Activated CD4-positive, alpha-beta memory T cell treated with anti-CD3 and anti-CD28 coated beads for 36 hours (primary cell): ENCODE measurements at places on chromosomes 1 and 21. TPM values are rescaled to one million over a fixed set of nuclear protein-coding genes. Genes with fewer than 3 reads are reported as not detected.

Gene PTGS2
- 2.8 TPM for total RNA-seq

Gene LORICRIN
- 0.19 TPM for total RNA-seq

Gene LCE3E
- not detected for total RNA-seq

GRCh38 chr1:87151500-87152421 lies 176.9 kb upstream of the LMO4 start:
- peak; percentile 54 for DNase-seq

- no peak for DNase-seq
These were observed 5.7 kb upstream of the FASLG start for GRCh38 chr1:172653015-172653709.

DNA sequence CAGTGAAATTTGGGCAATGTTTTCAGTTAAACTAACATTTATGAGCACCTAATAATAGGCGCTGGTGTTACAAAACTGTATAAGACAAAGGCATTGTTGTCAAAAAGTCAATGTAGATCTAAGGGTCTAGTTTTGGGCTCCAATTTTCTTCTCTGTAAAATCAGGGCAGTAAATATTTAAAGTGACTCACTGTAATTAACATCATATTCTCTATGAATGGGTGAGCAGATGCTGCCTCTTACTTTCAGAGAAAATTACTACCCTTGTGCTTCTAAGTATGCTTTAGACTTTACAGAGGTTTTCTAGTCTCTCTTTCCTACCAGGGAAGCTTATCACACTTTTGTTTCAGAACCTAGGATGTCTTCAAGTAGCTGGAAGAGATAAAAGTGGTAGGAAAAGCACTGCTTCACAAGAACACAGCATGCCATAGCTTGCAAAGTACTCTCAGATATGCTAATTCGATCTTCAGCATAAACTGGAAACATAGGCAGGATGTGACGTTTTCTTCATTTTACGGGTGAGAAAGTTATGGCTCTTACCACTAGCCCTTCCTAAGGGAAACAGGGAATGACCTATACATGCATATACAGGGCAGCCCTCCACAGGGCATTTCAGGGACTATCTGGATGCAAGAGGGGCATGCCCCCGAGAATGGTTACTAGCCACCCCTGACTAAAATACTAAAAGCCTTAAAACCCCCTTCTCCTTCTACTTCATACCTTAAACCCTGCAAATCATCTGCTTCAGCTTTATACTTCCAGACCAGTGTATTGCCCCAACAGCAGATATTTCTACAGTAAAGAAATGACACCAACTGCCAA lies 2.6 kb downstream of the C1orf116 start:
- no peak for DNase-seq

Gene OLIG2
- not detected for total RNA-seq

DNA sequence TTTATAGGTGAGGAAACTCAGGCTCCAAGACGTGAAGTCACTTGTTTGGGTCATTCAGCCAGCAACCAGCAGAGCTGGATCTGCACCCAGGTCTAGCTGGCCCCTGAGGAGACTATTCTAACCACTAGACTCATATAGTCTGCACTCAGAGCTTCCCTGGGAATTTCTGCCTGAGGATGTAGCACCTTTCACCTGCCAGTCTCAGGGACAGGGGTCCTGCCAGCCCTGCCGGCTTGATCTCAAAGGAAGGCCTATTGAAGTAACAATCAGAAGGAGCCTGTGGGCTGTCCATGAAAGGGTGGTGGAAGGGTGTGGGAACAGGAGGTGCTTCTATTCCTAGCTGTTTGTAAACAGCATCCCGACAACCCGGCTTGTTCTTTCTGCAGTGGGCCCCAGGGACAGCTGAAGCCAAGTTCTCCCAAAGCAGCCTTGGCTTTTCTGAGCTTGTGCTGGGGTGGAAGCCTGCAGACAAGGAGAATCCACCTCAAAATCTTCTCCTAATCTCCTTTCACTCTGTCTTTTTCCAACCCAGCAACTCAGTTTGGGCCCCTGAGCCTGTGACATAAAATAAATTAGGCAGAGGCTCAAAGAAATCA lies 7.8 kb downstream of the LMOD1 start:
- no peak for DNase-seq

- DNase-seq: no peak
These were observed 19.5 kb upstream of the CPLANE2 start for GRCh38 chr1:16256478-16256877.

DNA sequence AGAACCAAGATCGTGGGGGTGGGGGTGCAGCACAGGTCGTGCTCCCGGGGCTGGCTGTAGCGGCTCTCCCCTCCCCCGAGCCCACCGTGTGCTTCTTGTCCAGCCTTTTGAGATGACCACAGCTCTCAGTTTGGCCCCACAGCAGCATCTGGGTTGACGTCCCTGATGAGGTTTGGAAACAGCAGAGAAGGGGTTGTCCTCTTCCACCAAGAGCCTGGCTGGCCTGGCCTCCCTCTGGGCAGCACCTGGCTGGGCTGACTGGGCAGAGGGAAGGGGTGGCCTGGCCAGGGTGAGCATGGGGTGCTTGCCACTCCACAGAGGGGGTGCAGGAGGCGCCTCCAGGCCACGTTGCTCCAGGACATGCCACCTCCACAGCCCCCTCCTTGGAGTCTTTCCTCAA lies 61.5 kb downstream of the SKI start:
- no peak for DNase-seq

Gene KCNH1
- not detected for total RNA-seq

Gene LCE1E
- not detected for total RNA-seq

Gene CR1L
- not detected for total RNA-seq
